SIG-M5 (cell line): ENCODE measurements at places on chromosomes 13 and 19.

- DNase-seq: no peak
Observed at GRCh38 chr13:45951724-45952123, 100.2 kb upstream of the SIAH3 start.

GRCh38 chr13:79660361-79660760 lies 179.4 kb downstream of the NDFIP2 start:
- DNase-seq: no peak

DNA sequence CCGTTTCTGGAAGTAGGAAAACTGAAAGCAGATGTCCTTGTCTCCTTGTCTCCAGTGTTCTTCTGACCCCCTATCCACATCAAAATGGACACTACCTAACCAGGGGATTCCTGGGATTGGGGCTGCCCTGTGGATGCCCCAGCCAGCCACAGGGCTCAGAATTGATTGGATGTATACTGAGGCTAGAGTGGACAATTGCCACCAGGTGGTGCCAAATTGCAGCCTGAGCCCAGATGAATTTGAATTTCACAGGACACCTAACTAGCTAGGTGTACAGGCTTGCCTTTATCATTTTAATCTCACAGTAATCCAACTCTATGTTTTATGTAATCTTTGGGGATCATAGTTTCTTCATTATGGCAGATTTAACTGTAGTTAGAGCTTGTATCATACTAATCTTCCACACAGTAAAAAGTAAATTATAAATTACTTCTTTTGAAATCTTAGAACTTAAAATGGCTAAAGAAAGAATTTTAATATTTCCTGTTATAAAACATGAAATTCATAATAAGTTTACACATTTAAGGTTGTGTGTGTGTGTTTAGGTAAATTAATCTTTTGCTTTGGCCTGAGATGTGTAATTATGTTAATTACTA lies 58.0 kb downstream of the PIBF1 start:
- DNase-seq: no peak

GRCh38 chr19:45348367-45349125 lies 8.0 kb downstream of the KLC3 start:
- DNase-seq: no peak

DNA sequence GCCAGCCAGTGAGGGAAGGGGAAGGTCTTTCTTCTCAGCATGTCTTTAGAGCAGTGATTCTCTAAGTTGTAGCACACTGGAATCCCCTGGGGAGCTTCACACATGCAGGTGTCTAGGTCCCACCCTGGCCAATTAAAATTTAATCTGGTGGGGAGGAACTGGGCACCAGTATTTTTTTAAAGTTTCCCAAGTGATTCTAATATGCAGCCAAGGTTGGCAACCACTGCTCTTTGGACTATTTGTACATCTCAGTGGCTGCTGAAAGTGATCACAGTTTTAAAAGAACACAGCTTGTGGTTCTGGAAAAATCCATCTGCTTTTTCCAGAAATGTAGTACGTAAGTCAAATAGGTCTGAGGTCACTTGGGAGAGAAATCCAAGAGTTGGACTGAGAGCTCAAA lies 10.7 kb upstream of the KATNAL1 start:
- no peak for DNase-seq

DNA sequence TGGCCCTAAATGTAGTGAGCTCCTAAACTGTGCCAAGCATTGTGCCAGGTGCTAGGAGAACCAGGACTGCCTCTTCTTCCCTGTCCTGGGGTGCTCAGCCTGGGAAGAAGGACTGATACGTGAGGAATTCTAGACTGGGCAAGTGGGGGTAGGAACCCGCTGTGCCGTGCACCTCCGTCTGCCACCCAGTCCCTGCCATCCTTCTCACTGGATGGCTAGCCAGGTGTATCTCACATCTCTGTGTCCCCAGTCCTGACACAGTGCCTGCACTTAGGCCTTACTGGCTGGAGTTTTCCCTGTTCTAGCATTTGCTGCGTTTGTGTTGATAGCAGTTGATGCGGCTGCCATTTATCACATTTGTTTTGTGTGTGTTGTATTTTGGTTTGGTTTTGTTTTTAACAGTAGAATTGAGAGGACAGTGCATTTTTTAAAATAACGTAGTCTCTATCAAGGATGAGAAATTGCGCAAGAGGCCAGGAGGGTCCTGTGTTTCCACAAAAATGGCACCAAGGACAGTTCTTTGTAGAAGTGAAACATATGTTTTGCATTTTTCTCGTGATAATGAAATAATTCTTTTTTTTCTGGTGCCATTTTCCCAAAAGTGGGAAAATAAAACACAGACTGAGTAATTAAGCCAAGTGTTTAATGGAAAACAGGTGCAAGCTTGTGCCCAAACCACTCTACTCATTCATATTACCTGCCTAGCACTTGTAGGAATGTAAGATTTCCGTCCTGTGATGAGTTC lies 4.7 kb upstream of the GPR183 start:
- DNase-seq: no peak
